ENCODE measurements at places on chromosomes 1 and 21.

DNA sequence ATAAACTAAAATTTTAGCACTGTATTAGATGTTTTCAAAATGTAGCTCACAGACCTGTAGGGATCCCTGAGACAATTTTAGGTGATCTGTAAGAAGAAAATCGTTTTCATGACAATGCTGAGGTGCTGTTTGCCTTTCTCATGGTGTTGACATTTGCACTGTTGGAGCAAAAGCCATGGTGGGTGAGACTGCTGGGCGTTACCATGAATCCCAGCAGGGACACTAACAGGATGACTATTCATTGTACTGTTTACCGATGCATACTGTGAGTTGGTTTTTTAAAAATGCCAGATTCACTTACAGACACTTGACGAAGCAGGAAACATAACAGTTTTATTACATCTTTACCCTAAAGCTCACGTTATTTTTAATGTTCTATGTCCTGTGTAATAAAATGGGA lies 468.5 kb downstream of the PCP4 start:
- no peak for DNase-seq

- no peak for DNase-seq
Observed at GRCh38 chr1:81452693-81453366, 347.9 kb upstream of the ADGRL2 start.

DNA sequence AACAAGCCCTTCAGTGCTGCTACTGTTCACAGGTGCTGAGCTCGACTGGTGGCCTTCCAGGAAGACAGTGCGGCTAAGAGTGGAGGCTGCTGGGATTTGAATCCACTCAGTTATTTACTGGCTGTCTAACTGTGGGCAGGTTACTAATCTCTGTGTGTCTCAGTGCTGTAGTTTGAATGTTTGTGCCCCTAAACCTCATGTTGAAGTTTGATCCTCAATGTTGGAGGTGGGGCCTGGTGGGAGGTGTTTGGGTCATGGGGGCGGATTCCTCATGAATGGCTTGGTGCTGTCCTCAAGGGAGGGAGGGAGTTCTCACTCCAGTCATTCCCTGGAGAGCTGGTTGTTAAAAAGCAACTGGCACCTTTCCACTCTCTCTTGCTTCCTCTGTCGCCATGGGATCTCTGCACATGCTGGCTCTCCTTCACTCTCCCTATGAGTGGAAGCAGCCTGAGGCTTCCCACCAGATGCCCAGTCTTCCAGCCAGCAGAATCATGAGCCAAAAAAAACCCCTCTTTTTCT lies 334.8 kb downstream of the RPS6KC1 start:
- no peak for DNase-seq

DNA sequence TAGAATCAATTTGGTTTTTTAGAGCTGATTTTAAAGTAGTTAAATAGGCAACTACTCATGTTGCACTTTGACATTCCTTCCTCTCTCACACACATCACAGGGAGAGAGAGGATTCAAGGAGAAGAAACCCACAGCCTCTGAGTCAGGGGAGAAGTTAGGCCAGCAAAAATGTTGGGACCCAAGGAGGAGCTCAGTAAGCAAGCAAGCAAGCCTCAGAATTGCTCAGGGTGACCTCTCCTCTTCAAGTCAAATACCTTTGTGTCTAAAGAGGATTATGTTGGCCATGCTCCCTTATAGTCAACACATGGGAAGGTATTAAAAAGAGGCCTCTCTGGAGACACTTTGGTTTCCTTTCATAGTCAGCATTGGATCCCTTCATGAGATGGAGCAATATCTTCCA lies 80.5 kb upstream of the WARS2 start:
- DNase-seq, result no peak

- DNase-seq, result no peak
Observed at GRCh38 chr1:87969040-87969439, 640.4 kb downstream of the LMO4 start.

All from germinal center (tissue), 1 donor.